ENCODE measurements at places on chromosomes 5 and 9. TPM values are rescaled to one million over a fixed set of nuclear protein-coding genes. Genes with fewer than 3 reads are reported as not detected.

DNA sequence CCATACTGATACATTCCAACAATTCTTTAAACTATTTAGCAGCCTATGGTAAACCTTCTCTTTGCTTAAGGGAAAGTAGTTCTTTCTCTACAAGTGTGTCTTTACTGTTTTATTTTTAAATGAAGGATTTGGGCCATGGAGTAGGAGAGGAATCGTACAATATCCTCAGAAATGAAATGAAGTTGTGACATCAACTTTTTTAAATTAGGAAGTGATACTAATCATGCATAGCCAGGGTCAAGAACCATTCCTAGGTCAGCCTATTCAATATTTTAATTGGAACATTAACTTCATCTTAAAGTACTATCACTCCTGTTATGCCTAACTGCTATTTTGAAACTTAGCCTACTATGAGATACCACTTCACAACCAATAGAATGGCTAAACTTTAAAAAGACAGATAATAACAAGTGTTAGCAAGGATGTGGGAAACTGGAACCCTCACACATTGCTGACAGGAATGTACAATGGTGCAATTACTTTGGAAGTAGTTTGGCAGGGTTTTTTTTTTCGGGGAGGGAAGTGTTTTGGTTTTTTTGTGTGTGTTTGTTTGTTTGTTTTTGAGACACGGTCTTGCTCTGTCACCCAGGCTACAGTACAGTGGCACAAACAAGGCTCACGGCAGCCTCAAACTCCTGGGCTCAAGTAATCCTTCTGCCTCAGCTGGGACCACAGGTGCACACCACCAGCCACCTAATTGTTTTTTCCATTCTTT is 10.7 kb downstream of the AGTPBP1 start:
- no peak overlapping the region for H3K4me3 ChIP-seq
- H3K27ac ChIP-seq, result no peak overlapping the region
- no peaks in the 10 kb centered on the region for H3K27me3 ChIP-seq
- peaks cover 24% of the 10 kb centered on the region for H3K4me1 ChIP-seq
- no peaks in the 10 kb centered on the region for H3K36me3 ChIP-seq

- no peaks in the 10 kb centered on the region for H3K4me1 ChIP-seq
- no peak overlapping the region for H3K4me3 ChIP-seq
- no peak overlapping the region for H3K27ac ChIP-seq
- H3K27me3 ChIP-seq, result no peaks in the 10 kb centered on the region
Measured at GRCh38 chr5:9166202-9167112, 379.4 kb downstream of the SEMA5A start.

DNA sequence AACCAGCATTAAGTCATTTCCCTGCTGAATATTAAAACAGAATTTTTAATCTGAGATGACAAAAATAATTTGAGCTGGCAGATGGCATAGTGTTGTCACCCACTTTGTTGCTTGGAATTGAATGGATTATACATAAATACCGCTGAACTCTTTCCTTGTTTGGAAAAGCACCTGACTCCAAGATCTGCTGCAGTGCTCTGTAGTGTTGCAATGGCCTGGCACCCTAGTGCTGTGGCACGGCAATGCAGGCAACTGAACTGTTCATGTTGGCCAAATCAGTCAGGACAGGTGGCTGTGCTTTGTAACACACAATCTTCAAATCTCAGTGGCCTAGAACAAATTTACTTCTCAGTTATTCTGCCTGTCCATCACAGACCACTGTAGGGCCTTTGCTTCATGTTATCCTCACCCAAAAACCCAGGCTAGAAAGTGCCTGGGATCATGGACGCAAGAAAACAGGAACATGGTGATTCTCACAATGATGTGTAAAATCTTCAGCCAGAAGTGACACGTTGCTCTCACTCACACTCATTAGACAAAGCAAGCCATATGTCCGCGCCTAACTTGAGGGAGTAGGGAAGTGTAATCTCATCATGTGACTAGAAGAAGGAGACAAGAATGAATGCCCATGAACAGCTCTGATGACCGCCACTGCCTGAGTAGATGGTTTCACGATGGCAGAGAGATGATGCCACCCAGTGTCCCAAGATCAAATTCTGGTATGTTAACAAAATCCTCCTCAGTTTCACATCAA is 191.9 kb upstream of the PUM3 start:
- no peaks in the 10 kb centered on the region for H3K36me3 ChIP-seq
- no peak overlapping the region for H3K27ac ChIP-seq
- DNase-seq, result no peak
- no peaks in the 10 kb centered on the region for H3K4me1 ChIP-seq

- no peak for DNase-seq
- no peaks in the 10 kb centered on the region for H3K4me1 ChIP-seq
- no peaks in the 10 kb centered on the region for H3K27me3 ChIP-seq
- H3K4me3 ChIP-seq, result no peak overlapping the region
- no peak overlapping the region for H3K27ac ChIP-seq
Measured at GRCh38 chr5:61217214-61217613, 54.9 kb upstream of the SMIM15 start.

- H3K36me3 ChIP-seq, result no peaks in the 10 kb centered on the region
- no peak for DNase-seq
- H3K4me3 ChIP-seq, result no peak overlapping the region
- H3K27ac ChIP-seq, result no peak overlapping the region
- H3K27me3 ChIP-seq, result peaks cover 33% of the 10 kb centered on the region
- H3K4me1 ChIP-seq, result peaks cover 38% of the 10 kb centered on the region
Measured at GRCh38 chr9:93960971-93961841, 6.1 kb upstream of the BARX1 start.

GRCh38 chr9:5392285-5392684 is 45.4 kb downstream of the PLGRKT start:
- H3K27ac ChIP-seq, result no peak overlapping the region
- H3K27me3 ChIP-seq, result no peaks in the 10 kb centered on the region
- H3K4me1 ChIP-seq, result peaks cover 5% of the 10 kb centered on the region
- DNase-seq, result no peak
- no peaks in the 10 kb centered on the region for H3K36me3 ChIP-seq

DNA sequence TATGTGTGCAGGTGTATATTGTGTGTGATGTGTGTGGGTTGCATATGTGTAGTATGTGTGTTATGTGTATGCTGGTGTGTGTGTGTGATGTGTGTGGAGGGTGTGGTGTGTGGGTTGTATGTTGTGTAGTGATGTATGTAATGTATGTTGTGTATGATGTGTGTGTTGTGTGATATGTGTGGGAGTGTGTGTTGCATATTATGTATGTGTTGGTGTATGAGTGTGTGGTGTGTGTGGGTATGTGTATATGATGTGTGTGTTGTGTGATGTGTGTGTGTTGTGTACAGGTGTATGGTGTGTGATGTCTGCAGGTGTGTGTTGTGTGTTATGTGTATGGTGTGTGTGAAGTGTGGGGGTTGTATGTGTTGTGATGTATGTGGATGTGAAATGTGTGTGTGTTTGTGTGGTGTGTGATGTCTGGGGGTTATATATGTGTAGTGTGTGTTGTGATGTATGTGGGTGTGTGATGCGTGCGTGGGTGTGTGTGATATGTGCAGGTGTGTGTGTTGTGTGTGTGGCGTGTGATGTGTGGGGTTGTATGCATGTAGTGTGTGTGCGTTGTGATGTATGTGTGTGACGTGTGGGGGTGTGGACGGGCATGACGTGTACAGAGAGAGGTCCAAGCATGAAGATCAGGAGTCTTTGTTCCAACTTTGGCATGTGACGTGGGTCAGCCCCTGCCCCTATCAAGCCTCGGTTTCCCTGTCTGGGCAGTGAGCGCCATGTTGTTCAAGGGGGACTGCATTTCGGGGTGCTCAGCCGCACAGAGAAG is 8.5 kb upstream of the CRB2 start:
- H3K27ac ChIP-seq, result no peak overlapping the region
- no peaks in the 10 kb centered on the region for H3K36me3 ChIP-seq
- no peak overlapping the region for H3K4me3 ChIP-seq
- no peaks in the 10 kb centered on the region for H3K4me1 ChIP-seq
- no peaks in the 10 kb centered on the region for H3K27me3 ChIP-seq

GRCh38 chr9:127714951-127715469 is 453 bp downstream of the PTRH1 start:
- peaks cover 41% of the 10 kb centered on the region for H3K4me1 ChIP-seq
- H3K36me3 ChIP-seq, result no peaks in the 10 kb centered on the region
- no peak for DNase-seq
- H3K27me3 ChIP-seq, result no peaks in the 10 kb centered on the region
- H3K27ac ChIP-seq, result peak overlapping the region; percentile 71

DNA sequence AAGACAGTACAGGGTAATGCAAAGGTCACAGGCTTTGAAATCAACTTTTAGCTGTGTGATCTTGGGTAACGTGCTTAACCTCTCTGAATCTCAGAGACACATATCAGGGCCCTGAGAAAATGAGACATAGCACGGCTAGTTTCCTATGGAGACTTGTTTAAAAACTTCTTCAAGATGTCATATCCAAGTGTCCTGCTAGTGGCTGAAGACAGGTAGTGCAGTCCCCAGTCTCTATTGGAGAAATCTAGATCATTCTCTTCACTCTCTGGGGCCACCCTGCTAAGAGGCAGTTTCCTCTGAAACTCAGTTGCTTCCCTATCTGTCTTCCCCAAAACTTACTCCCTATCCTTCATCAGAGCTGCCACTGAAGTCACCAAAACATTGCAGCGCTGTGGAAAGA is 30.3 kb upstream of the GRXCR2 start:
- H3K36me3 ChIP-seq, result no peaks in the 10 kb centered on the region
- no peak overlapping the region for H3K27ac ChIP-seq
- H3K4me1 ChIP-seq, result no peaks in the 10 kb centered on the region
- no peak for DNase-seq
- H3K4me3 ChIP-seq, result no peak overlapping the region

GRCh38 chr9:22682536-22682935 is 235.9 kb downstream of the DMRTA1 start:
- no peaks in the 10 kb centered on the region for H3K4me1 ChIP-seq
- H3K4me3 ChIP-seq, result no peak overlapping the region
- H3K27me3 ChIP-seq, result no peaks in the 10 kb centered on the region
- DNase-seq, result no peak
- no peaks in the 10 kb centered on the region for H3K36me3 ChIP-seq
- no peak overlapping the region for H3K27ac ChIP-seq

- H3K36me3 ChIP-seq, result no peaks in the 10 kb centered on the region
- H3K4me3 ChIP-seq, result no peak overlapping the region
- no peaks in the 10 kb centered on the region for H3K27me3 ChIP-seq
Measured at GRCh38 chr5:120843390-120843980, 379.4 kb downstream of the PRR16 start.

- DNase-seq, result no peak
- no peaks in the 10 kb centered on the region for H3K27me3 ChIP-seq
- H3K4me1 ChIP-seq, result peaks cover 98% of the 10 kb centered on the region
- H3K36me3 ChIP-seq, result no peaks in the 10 kb centered on the region
- H3K27ac ChIP-seq, result peak overlapping the region; percentile 81
Measured at GRCh38 chr9:131707733-131708157, 32.1 kb downstream of the RAPGEF1 start.

The FGD3 gene
- 272 TPM for total RNA-seq

The NREP gene
- total RNA-seq, result 0.36 TPM

The PKD2L2 gene
- not detected for total RNA-seq
